ENCODE measurements at places on chromosomes 1 and 21.

GRCh38 chr1:247482747-247483146, 24.8 kb upstream of the OR2B11 start:
- no peak for DNase-seq

DNA sequence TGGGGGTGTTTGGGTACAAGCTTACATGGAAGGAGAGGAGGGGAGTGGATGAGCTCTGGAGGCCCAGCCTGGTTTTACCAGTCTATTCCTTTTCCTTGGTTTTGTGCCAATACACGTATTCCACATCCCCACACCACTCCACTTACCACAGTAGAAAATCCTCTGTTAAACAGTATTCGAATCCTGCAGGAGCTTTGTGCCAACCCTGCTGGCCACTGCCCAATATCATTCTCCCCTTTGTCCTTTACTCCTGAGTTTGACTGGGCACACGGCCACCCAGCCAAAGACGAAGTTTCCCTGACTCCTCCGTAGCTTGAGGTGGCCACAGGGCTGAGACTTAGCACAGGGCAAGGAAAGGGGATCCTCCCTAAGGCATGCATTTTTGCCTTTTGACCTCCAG, 61.6 kb downstream of the TMCO4 start:
- no peak for DNase-seq

DNA sequence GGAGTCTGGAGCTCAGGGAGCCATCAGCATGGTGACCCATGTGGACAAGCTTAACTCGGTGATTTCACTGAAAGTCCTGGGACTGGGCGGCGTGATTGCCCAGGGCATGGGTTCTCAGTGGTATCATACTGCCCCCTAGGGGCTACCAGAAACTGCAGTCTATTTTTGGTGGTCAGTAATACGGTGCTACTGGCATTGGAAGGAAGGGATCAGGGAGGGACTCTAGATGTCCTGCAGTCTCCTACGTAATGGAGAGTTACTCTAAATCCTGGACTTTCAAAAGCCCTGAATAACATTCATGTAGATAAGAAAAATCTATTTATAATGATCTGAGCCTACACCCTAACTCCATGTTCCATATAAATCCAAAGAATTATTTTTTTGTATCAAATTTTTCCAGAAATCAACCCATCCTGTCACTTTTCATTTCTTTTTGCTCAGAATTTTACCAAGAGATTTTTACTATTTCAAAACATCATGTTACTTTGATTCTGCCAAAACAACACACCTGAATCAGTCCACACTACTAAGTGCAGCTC, 37.3 kb downstream of the PABPC4 start:
- DNase-seq, result peak; percentile 44

- DNase-seq, result no peak
These were observed at the start of gene FYB2 for GRCh38 chr1:56819387-56819899. Gene FYB2, minus strand, starts transcription at chr1:56819404. Its CDS starts 114 bp downstream, at chr1:56819290.

GRCh38 chr1:96596226-96596922, 125.2 kb upstream of the PTBP2 start:
- no peak for DNase-seq

DNA sequence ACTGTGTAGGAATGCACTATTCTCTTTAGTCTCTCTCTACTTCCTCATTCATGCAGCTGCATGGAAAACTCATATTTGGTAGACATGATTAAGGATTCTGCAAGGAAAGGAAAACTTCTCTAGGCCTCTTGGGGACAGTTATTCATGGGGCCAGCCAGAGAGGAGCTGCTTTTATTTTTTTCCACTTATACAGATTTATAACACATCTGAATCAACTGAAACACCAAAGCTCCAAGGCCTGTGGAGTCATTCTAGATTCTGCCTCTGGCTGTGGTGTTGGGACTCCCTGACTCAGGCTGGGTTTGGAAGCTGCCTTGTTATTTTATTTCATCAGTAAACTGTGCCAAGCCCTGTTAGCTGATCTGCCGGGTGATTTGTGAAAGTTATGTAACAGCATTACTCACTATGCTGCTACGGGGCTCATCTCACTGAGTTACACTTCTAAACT, 83.9 kb upstream of the EDEM3 start:
- DNase-seq, result no peak

DNA sequence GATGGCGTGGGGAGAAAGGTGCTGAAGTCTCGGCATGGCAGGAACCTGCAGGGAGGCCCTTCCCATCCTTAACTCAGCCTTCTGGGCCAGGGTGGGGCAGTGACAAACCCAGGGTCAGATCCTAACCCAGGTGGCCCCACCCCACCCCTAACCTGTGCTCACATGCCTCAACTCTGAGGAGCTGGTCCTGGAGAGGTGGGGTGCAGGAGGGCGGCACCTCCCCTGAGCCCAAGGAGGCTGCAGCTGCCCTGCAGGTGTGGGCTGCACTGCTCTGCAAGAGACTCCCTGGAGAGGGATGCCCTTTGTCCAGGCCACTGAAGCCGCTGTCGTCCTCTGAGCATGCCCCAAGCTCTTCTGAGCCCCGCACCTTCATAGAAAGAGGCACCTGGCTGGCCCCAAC, 15.2 kb upstream of the ADAMTSL4 start:
- DNase-seq, result no peak

- no peak for DNase-seq
These were observed 145.8 kb upstream of the ZNF648 start for GRCh38 chr1:182207300-182207699.

GRCh38 chr1:97337250-97338030, 583.4 kb downstream of the DPYD start:
- DNase-seq, result no peak

DNA sequence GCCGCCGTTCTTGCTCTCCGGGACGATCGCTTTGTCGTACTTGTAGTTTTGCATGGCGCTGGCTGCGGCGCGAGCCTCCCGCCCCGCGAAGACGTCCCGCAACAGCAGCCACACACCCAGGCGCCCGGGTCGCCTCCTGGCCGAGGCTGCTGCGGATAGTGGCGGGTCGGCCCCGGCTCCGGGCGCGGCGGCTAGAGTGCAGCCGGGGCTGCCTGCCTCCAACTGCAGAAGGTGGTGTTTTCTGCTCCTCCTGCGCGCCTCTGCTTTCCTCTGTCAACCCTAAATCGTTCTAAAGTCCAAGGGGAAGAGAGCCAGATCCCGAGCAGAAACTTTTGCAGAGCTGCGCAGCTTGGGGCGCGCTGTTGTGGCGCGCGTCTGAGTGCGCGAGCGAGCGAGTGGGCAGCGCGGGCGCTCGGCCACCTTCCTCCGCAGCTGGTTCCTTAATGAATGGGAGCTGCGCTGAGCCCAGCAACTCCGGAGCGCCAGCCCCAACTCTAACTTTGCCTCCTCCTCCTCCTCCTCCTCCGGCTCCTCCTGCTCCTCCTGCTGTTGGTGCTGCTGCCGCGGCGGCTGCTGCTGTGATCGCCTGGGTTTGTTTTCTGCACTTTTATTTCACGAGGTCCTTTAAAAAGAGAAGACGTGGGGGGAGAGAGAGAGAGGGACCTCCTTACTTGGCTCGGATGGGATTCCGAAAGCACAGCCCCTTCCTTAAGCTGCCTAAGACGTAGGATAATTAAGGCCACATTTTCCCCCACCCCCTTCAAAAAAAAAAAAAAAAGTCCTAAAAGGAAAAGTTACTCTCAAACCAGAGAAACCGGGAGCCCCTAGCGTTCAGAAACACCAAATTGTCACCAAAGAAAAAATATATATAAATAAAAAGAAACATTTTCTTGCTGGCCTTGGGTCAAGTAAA, at the start of gene PLPP3:
TSS of gene PLPP3 (minus strand) at position 601 of the 913 bp plus-strand sequence. CDS start at position 54, 547 bp downstream.
- no peak for DNase-seq

DNA sequence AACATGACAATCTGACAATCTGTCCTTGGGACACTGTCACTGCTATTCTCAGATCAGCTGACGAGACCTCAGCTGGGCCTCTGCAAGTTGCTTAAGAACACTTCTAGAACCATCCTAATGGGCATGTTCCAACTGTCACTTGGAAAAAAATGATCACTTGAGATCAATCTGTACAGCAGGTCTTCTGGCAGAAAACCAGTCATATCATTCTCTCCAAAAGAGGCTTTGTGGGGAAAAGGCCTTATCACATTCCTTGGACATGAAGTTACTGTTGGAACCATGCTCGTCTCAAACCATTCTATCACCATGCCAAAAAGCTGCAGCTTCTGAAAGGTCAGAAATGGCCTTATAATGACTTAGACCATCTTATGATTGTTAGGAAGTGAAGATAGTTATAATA, 744.2 kb downstream of the USP25 start:
- DNase-seq, result no peak

- no peak for DNase-seq
These were observed 1048.4 kb downstream of the NCAM2 start for GRCh38 chr21:22046576-22046975.

GRCh38 chr1:207762622-207763021, 10.8 kb downstream of the CD46 start:
- DNase-seq, result no peak

GRCh38 chr1:94819238-94819944, 766 bp upstream of the SLC44A3 start:
- no peak for DNase-seq

GRCh38 chr1:92476071-92476631, 10.6 kb downstream of the GFI1 start:
- peak; percentile 47 for DNase-seq

DNA sequence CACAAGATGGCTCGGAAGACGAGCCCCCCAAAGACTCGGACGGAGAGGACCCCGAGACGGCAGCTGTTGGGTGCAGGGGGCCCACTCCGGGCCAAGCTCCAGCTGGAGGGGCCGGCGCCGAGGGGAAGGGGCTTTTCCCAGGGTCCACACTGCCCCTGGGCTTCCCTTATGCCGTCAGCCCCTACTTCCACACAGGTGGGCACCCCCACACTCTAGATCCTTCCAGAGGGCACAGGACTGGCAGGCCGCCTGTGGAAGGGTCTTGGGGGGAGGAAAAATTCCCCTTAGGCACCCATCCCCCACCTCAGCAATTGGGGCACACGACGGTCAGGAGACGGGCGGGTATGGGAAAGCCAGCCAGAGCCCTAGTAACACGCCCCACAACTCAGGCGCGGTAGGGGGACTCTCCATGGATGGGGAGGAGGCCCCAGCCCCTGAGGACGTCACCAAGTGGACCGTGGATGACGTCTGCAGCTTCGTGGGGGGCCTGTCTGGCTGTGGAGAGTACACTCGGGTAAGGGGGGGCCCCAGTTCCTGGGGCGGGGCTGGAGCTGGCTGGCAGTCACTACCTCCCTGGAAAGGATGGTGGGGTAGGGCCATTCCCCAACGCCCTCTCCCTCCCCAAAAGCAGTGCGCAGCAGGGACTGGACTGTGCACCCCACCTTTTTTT, 16.1 kb downstream of the NOC2L start:
- DNase-seq, result no peak

GRCh38 chr1:236147521-236148469, 5.5 kb downstream of the GPR137B start:
- no peak for DNase-seq

DNA sequence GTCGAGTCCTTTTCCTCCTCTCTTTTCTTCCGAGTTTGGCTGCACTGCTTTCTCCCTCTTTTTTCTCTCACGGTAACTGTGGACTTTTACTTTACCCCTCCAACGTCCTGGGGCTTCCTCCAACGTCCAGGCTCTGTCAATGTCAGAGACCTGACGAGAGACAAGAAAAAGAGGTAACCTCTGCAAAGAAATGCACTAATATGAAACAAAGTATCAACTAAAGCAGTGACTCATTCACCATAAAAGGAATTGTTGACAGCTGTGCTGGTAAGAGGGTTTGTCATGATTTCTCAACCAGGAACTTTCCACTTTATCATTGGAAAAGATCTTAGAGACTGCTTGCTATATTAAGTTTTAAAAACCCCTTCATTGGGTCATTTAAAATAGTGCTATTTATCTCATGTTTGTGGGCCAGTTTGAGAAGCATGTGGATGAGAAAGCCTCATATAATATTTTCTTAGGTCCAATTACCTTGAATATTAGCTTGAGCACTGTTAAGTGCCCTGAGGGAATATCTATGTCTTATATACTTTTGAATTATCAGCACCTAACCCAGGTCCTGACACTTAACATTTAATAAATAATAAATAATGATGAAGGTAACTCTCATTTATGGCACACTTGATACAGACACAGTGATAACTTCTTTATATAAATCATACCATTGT, at the start of gene GBP2:
TSS of gene GBP2 (minus strand) at position 202 of the 668 bp plus-strand sequence. CDS start 4,148 bp downstream, outside the sequence.
- no peak for DNase-seq

DNA sequence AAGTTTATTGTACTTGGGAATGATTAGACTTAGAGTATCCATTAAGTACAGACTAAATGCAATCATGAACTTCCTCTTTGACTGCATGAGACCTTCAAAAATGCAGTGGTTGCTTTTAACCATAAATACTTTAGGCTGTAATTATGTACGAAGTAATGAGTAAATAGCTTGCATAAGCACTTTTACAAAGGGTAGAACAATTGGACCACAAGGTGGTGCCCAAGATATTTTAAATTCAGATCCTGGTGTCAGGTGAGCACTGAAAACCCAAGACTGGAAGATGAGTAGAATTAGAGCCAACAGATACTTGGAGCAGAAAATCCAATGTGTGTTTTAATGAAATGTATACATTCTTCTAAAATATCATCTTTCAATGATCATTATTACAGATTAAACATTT, 43.4 kb upstream of the RHOU start:
- no peak for DNase-seq

- DNase-seq, result peak; percentile 77
These were observed 240.1 kb downstream of the DISC1 start for GRCh38 chr1:231866392-231867331.
